ENCODE measurements at places on chromosomes 5 and 9.

DNA sequence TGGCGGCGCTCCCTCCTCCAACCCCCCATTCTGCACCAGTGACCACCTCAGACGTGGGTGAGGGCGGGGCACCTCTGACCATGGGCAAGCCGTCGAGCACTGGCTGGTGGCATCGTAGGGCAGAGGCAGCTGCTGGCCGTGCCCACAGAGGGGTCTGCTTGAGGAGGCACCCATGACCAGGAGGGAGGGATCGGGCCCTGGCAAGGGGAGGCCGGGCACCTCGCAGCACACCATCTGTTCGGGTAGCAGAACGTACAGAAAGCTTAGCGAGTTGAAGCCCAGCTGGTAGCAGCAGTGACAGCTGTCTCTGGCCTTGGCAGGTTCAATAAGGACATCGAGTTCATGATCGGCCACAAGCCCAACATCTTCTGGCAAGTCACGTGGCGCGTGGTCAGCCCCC, 4.3 kb upstream of the SLC6A18 start:
- no peak for DNase-seq

GRCh38 chr5:168592014-168592368, 12.8 kb upstream of the PANK3 start:
- no peak for DNase-seq

- no peak for DNase-seq
These were observed 52.0 kb downstream of the ITGA2 start for GRCh38 chr5:53041071-53041692.

DNA sequence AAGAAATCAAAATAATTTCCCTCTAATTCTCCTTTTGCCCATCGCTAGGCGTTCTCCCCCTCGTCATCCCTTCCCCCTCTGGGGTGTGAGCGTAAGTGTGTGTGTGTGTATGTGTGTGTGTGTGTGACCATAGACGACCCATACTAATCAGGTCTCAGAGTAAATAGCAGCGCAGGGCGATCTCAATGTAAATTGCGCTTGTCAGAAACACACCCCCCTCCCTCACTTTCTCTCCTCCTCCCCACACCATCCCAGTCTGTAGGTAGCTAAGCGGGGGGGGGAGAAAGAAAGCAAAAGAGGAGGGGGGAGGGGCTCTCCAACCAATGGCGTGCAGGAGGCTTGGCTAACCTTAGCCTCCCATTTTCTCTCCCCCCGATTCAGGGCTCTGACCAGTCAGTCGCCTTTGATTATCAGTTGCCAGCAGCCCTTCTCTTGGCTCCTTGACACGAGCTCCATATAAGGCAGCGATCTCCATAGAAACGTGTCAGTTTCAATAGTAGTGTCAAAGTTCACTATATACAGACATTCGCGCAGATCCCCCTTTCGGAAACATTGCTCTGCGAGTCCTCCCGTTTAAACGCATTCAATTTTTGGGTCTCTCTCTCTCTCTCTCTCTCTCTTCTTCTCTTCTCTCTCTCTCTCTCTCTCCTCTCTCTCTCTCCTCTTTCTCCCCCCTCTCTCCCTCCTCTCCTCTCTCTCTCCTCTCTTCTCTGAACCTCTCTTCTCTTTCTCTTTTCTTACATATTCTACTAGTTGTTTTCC, at the start of gene NR2F1:
Gene NR2F1 (plus strand): TSS at position 546 of the 762 bp plus-strand sequence. CDS start 1,802 bp downstream, outside the sequence.
- peak; percentile 84 for DNase-seq

DNA sequence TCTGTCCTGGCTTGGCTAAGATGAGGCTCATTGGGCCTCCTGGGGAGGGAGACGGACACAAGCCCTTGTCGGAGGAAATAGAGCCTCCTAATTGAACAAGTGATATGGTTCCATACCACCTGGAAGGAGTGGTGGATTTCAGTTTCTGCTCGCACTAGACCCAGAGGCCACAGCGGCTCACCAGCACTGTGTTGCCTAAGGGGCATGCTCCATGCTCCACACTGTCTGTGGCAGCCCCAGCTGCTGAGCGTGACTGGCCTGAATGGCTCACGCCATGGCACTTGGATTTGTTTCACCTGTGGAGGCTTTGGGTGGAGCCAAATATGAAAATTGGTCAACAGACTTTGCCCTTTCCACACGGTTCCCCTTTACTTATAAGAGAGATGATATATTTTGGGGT, 181.1 kb downstream of the HSPA4 start:
- no peak for DNase-seq

DNA sequence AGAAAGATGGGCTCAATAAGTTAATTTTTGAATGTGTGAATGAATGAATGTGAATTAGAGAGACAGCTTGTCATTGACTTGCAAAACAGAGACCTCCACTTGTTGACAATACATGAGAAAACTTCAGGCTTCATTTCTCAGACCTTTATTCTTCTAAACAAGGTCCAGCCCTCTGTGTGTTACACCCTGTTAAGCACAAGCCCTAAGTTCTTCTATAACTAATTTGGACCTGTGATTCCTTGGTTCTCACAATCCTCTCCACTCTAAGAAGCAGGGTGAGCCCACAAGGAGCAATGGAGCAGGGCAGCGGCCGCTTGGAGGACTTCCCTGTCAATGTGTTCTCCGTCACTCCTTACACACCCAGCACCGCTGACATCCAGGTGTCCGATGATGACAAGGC, at the start of gene TMEM174:
Gene TMEM174 (plus strand): TSS at position 243 of the 400 bp plus-strand sequence. CDS start 51 bp downstream, at position 294.
- no peak for DNase-seq

All from NCI-H1436 (cell line).